ENCODE measurements at places on chromosomes 12 and 14.

DNA sequence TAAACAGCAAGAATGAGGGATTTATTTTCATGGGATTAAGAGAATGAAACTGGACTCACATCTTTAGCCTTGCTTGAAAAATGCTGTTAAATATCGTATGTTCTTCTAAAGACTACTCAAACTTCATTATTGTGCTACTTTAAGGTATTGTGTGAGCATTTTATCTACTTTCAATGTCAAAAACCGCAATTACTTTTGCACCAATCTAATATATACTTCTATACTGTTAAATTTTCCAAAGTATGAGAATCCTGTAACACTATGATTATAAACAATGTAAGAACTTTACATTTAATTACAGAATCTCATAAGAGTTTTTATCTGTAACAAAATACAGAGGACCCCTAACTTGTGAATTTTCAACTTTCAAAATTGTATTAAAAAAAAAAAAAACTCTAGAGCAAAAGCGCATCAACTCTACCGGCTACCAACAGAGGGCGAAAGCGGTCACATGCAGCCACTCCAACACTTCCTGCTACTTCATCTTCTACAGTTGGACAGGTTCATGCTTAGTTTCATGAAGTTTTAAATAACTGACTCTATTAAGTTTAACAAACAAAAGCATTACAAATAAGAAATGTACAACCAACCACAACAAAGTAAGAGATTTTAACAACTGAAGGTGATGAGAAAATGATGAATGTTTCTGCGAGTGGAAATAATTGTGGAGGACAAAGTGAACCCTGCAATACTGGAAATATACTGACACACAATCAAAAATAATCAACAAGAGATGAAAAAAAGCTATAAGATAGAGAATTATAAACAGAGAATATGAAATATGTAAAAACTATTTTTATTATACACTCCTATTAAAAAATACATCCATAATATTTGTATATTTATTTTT is 210.9 kb downstream of the MED13L start:
- no peak for DNase-seq

DNA sequence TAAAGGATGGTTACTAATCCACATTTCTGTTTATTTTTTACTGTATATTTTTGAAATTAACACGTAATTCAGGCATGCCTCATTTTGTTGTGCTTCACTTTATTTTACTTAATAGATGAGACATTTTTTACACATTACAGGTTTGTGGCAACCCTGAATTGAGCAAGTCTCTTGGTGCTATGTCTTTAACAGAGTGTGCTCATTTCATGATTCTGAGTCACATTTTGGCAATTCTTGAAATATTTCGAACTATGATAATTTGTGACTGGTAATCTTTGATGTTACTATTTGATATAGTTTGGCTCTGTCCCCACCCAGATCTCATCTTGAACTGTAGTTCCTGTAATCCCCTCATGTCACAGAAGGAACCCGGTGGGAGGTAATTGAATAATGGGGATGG is 1120.5 kb upstream of the FLRT2 start:
- DNase-seq, result no peak

- peak; percentile 41 for DNase-seq
Observed at GRCh38 chr12:103197725-103198388, 240.4 kb downstream of the ASCL1 start.

DNA sequence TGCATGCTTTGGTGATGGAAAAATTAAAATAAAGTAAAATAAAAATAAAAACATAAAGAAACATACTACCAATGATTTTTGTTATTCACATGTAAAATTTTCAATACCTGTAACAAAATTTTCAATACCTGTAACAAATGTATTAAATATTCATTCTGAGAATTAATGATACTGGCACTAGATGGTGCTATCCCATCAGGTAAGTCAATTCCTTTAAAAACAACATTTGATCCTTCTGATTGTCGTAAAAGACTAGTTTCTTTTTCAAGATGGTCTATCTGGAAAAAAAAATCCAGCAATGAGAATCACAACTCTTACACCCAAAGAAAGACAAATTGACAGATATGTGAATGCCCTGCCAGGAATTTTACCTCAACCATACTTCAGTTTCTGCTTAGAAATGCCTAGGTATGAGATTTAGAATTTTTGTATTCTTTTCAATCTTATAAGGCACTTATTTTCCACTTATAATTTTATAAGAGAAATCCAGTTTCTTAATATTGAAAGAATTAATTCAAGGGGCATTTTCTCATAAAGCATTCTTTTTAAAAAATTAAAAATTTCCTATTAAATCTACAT is 30.7 kb downstream of the CEP290 start:
- DNase-seq, result peak; percentile 53

DNA sequence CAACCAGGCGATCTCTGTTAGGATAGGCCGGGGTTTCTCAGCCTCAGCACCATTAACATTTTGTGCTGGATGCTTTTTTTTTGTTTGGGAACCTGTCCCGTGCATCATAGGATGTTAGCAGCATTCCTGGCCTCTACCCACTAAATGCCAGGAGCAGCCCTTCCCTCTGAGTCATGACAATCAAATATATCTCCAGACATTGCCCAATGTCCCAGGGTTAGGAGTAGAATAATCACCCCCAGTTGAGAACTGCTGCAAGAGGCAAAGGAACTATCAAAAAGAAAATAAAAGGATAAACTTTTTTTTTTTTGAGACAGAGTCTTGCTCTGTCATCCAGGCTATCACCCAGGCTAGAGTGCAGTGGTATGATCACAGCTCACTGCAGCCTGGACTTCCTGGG is 76.0 kb downstream of the ACACB start:
- no peak for DNase-seq

- no peak for DNase-seq
Observed at GRCh38 chr14:24443053-24443665, 583 bp upstream of the SDR39U1 start.

- no peak for DNase-seq
Observed at GRCh38 chr14:52110441-52111086, 41.7 kb upstream of the NID2 start.

- no peak for DNase-seq
Observed at GRCh38 chr12:118025168-118025567, 8.7 kb downstream of the RFC5 start.

GRCh38 chr12:103560604-103561101 is 26.4 kb upstream of the STAB2 start:
- no peak for DNase-seq

GRCh38 chr14:21081521-21082142 is 11.5 kb downstream of the ARHGEF40 start:
- DNase-seq, result no peak

- DNase-seq, result no peak
Observed at GRCh38 chr12:56040151-56040550, 1.6 kb upstream of the RPS26 start.

DNA sequence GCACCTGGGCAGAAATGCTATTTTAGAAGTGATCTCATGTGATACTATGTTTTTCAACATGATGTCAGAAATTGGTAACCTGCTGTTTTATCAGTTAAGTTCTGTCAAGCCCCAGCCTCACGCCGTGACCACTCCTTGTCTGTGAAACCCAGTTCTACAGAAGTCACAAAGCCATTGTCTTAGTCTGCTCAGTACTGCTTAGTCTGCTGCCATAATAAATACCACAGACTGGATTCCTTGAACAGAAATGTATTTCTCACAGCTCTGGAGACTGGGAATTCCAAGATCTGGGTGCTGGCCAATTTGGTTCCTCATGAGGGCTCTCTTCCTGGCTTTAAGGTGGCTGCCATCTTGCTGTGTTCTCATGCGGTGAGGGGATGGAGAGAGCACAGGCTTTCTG is 176.9 kb downstream of the PRKCH start:
- DNase-seq, result peak; percentile 44

- no peak for DNase-seq
Observed at GRCh38 chr14:75409316-75410205, 18.3 kb upstream of the JDP2 start.

DNA sequence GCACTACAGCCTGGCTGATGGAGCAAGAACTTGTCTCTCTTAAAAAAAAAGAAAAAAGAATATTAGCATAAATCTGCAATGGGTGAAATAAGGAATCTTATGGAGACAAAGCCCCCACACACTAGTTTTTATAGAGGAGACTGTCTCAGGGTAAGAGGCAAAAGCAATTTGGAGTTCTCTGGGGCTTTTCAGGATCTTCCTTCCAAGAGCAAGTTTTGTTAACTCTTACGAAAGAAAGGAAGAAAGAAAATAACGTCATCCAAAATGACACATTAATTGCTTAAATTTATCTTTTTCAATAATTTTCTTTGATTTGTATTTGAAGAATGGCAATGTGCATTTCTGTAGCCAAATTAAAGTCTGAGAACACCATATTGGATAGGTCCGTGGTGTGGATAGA is 3.8 kb downstream of the PDE6H start:
- DNase-seq, result no peak

- no peak for DNase-seq
Observed at GRCh38 chr14:84885061-84885460, 644.9 kb upstream of the FLRT2 start.

GRCh38 chr14:60482743-60483142 is 3.1 kb downstream of the C14orf39 start:
- DNase-seq, result peak; percentile 82

DNA sequence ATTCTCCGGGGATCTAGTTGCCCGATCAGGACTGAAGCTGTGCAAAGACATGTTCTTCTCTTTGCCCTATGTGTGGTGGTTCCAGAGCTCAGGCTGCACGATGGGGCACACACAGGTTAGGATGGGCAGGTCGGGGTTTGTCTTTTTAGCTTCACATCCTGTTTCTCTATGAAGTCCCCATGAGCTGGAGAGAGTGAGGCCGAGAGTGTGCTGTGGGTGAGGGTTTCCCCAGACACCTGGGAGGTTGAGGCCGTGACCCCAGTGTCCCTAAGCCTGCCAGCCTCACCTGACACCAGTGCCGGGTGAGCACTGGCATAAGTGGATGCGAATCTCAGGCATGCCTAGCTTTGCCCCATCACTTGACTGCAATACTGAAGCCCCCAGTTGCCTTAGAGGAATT is 32.9 kb upstream of the IGF1 start:
- DNase-seq, result no peak

DNA sequence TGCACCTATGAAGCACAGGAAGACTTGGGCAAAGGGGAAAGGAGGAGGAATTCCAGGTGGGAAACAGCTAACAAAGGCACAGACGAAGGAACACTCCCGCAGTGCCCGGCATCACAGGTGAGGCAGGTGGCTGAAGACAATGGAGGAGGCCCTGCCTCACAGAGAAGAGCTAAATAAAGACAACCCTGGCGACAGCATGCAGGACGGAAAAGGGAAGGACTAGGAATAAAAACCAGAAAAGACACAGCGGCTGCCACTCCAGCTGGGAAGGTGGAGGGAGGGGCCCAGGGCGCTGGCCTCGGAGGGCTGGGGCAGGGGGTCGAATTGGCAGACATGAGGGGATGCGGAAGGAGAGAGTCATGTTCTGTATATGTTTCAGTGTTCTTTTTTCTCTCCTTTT is 43.0 kb upstream of the ANO2 start:
- no peak for DNase-seq

GRCh38 chr14:74459289-74459946 is 33.4 kb upstream of the SYNDIG1L start:
- no peak for DNase-seq

- DNase-seq, result no peak
Observed at GRCh38 chr14:97065305-97066067, 268.3 kb downstream of the VRK1 start.

DNA sequence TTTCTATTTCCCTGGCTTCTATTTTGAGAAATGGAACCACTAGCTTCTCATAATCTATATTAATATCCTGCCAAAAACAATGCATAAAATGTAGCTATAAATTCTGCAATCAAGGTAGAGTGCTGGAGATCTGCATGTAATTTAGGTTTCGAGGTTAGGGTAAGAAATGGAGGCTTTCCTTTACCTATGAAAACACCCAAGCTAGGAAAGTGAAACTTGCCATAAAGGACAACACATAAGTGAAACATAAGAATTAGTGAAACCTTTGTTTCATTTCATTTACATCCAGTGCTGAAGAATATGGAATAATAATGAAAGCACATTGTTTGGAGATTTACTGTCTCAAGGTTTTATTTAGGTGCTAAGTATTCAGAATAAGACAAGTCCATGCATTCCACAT is 9.7 kb downstream of the CLEC2A start:
- no peak for DNase-seq

DNA sequence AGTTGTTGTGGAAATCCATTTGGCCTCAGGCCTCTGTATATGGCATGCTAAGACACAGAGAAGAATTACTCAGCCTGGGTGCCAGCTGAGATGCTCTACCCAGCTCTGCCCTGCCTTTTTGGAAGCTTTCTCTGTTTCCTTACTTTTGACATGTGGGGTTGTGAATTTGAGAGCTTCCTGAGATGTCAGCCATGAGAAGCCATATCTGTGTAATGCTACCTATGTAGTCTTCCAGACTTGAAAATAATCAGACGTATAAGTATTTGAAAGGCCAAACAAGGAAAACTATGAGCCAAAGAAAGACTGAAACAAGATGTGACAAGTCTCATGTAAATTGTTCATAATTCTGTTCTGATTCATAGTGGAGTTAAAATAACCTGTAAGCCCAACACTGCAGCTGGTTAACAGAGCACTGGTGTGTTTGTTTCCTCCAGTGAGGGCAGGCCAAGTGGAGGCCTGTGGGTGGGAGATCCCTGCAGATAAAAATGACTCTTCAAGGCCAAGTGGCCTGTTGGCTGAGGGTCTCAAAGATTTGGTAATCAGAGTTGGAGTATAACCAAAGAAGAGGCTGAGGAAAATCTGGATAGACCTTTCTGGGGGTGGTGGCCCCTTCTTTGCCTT is 94.0 kb downstream of the TMX1 start:
- DNase-seq, result no peak

DNA sequence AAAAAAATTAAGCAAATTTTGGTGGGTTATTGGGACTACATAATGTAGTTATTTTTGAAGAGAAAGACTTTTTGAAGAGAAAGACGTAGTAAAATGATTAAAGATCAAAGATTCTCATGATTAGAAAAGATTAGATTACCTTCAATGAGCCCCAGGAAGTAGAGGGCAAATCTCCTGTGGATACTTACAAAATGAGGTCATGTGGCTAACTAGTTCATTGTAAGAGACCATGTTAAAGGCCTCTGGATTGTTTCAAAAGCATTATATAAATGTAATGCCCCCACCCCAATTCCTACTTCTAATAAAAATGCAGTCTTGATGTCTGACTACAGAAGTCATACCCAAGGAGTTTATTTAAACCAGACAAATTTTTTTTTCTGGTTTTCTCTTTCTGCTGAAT is 93.3 kb downstream of the ERGIC2 start:
- no peak for DNase-seq

DNA sequence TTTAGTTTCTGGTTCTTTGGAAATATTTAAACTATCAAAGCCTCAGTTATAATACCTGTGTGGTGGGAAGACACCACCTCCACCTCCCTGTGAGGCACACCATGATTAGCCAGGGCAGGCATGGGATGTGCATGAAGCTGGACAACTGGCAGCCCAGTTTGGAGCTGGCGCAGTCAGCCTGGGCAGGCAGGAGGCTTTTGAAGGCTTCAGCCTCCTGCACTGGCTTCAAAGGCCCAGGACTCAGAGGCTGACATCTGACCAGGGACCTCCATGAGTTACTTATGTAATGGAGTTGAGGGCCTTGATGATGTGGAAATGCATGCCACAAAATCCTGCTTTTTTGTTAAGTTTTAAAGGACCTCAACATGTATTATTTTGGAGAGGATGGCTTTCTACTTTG is 30.3 kb downstream of the C14orf132 start:
- DNase-seq, result no peak

Data from NCI-H2029 (cell line).